ENCODE measurements at places on chromosomes 11 and 22.
A peak's percentile ranks its signal among the peaks of the same experiment; 100 is the strongest.

DNA sequence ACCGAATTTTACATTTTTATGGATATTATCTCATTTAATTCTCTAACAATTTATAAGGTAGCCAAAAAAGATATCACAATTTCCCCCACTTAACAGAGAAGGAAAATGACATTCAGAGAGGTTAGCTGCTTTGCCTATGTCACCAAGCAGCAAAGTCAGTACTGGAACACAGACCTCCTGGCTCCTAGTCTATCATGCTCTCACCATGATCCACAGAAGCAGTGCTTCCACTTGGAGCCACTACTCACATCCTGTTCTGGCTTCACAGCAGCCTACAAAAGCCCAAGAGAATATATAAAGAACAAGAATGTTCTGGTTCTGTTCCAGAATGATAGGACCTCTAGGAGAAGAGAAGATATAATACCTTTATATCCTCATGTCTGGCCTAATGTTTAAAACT lies 59.5 kb upstream of the SCUBE2 start:
- DNase-seq, result no peak

DNA sequence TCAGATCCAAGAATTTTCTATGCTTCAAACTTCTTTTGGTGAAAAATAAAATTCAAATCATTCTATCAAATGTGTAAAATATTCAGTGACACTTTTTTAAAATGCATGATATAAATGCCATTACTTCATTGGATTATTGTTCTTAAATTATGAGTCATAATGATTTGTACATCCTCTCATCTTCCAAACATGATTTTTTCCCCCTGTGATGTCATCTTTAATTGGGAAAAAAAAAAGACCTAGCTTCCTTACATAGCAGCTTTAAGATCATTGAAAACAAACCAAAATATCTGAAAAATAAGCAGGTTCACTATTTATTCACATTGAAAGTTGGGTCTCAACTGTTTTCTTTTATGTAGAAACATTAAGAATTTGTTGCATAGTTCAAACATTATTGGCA lies 1549.4 kb downstream of the LRRC4C start:
- no peak for DNase-seq

DNA sequence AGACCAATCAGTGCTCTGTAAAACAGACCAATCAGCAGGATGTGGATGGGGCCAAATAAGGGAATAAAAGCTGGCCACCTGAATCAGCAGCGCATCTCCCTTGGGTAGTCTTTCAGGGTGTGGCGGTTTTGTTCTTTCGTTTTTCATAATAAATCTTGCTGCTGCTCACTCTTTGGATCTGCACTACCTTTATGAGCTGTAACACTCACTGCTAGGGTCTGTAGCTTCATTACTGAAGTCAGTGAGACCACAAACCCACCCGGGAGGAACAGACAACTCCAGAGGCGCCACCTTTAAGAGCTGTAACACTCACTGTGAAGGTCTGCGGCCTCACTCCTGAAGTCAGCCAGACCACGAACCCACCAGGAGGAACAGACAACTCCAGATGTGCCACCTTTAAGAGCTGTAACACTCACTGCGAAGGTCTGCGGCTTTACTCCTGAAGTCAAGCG lies 175.5 kb upstream of the PDGFD start:
- no peak for DNase-seq

- no peak for DNase-seq
Observed at GRCh38 chr11:78304201-78304600, 113.4 kb downstream of the GAB2 start.

GRCh38 chr22:44409211-44409973 lies 88.6 kb downstream of the RTL6 start:
- no peak for DNase-seq

GRCh38 chr22:20436768-20437612 lies 635 bp downstream of the SCARF2 start:
- DNase-seq, result peak; percentile 69

DNA sequence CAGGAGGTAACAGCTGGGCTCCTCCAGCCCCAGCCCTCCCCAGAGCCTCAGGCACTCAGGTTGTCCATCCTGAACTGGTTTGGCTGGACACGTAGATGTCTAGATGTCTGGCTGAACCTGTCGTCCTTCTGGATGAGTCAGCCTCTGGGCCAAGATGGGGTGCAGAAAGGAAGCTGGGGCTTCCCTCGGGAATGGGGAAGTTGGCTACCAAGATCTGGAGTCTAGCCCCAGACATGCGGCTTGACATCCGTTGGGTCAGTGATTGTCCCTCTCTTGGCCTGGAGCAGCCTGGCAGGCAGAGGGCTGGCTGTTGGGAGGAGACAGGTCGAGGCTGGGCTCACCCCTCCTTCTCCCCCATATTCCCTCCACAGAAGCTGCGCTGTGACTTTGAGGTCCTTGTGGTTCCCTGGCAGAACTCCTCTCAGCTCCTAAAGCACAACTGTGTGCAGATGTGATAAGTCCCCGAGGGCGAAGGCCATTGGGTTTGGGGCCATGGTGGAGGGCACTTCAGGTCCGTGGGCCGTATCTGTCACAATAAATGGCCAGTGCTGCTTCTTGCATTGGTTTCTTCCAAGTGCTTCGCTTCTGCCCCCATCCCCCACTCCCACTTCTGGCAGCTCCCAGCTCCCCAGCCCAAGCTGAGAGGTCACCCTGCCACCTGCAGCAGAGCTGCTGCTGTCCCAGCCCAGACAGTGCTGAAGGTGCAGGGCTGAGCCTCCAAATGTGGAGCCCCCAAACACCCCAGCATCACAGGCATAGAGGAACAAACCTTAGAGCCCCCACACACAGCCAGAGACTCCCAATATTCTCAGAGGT lies 1.3 kb downstream of the CST6 start:
- no peak for DNase-seq

- no peak for DNase-seq
Observed at GRCh38 chr11:2779499-2779980, 79.7 kb upstream of the KCNQ1OT1 start.

GRCh38 chr11:60925868-60926267 lies 1.6 kb downstream of the TMEM132A start:
- DNase-seq, result no peak

DNA sequence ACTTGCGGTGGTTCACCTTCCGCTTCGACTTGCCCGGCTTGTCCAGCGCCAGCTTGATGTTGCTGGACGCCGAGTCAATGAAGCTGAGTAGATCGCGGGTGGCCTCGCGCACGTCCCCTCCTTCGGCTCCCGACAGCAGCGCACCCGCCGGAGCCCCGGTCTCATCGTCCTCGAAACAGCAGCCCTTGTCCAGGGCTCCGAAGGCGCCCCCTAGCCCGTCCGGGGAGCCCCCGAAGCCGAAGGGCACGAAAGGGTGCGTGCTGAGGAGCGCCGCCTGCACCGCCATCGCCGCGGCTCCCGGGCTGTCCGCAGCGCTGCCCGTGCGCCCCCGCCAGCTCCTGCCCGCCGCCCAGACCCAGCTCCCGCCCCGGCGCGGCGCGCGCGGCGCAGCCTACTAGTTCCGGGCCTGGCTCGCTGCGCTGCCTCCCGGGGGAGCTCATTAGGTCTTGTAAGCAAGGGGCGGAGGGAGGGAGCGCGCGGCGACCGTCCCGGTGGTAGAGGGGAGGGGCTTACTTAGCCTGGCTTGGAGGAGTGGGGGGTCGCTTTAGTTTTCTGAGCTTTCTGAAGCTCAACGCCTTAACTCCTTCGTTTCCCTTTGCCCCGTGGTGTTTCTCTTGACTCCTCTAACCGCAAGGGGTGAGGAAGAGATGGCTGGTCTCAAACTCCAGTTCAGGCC lies at the start of gene FAM181B:
Gene FAM181B (minus strand): TSS at position 421 of the 676 bp plus-strand sequence. CDS start 135 bp downstream, at position 286.
- DNase-seq, result peak; percentile 69

- DNase-seq, result peak; percentile 85
Observed at GRCh38 chr11:2377511-2378443, 667 bp downstream of the CD81 start.

DNA sequence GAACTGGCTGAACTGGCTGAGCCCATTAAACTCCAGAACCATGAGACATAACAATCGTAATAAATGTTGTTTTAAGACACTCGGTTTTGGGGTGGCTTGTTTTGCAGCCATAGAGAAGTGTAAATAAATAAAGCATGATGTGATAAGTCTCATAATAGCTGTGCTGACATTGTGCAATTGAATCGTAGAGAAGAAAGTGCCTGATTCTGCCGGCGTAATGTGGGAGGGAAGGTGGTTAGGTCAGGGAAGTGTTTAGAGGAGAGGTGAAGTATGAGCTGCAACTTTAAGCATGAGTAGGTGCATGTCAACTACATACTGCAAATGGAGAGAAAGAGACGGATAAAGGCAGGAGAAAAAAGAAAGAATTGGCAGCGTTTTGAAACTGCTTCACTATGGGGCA lies 217.1 kb downstream of the BLID start:
- DNase-seq, result no peak

GRCh38 chr11:75333022-75333806 lies 18.2 kb downstream of the ARRB1 start:
- no peak for DNase-seq

DNA sequence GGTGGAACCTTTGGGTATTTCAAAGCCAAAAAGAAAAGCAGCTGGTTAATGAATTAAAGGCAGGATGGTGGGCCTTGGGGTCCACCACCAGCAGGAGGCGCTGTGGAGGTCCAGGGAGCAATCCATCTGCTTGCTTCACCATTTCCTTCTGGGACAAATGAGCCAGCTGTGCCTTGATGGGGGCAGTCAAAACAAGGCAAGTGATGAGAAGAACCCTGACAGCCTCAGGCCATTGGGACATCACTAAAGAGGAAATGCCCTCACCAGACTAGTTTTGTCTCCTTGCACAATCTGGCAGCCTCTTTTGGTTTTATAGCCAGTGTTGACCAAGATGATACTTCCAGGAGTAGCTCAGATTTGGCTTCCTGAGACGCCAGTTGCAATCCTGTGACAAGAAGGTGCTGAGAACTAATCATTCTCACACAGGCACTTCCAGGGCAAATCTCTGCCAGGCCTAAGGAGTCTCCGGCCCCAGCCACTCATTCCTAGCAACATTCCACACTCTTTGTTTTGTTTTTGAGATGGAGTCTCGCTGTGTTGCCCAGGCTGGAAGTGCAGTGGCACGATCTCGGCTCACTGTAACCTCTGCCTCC lies 38.2 kb upstream of the WEE1 start:
- DNase-seq, result peak; percentile 44

GRCh38 chr11:36743039-36743438 lies 145.0 kb upstream of the RAG2 start:
- no peak for DNase-seq

- DNase-seq, result no peak
Observed at GRCh38 chr11:26011474-26011873, 320.5 kb upstream of the ANO3 start.

DNA sequence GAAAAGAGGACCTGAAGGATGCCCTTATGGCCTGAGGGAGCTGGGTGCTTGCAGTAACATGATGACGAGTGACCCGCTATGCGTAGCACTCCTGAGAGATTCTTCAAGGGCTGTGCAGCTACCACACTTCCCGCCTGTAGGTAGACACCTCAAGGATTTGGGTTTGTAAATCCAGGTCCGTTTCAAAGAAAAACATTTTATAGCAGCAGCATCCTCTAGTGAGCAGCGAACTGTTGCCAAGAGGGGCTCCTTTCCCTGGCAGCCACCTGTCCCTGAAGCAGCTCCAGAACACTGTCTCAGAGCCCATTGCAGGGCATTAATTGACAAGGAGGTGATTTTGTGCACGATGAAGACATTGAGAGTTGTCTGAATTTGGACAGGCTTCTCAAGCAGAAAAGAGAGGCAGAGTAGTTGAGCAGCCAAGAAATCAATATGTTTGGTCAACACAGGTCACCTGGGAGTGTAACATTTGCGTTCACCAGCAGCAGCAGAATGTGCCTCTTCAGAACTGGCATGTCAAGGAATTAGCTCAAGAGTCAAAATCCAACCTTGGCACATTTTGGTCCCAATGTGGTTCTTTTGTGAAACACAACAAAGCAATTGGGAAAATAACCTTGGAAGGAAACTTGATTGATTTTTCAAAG lies 209.8 kb upstream of the MTNR1B start:
- DNase-seq, result no peak

DNA sequence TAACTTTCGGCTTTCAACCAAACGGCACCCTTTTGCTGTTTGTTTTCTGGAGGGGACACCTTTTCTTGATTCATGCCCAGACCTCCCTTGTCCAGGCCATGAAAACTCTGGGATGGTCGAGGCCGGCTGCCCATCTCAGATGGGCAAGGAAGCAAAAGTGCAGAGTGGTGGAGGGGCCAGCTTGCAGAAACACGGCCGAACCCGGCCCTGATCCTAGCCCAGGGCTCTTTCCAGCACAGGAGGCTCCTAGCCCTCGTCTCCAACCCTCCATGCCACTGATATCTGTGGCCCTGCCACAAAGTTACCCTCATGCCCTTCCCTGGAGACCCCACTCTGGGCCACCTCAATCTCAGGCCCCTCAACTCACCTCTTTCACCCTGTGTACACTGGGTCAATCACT lies 18.9 kb upstream of the SLC22A12 start:
- no peak for DNase-seq

DNA sequence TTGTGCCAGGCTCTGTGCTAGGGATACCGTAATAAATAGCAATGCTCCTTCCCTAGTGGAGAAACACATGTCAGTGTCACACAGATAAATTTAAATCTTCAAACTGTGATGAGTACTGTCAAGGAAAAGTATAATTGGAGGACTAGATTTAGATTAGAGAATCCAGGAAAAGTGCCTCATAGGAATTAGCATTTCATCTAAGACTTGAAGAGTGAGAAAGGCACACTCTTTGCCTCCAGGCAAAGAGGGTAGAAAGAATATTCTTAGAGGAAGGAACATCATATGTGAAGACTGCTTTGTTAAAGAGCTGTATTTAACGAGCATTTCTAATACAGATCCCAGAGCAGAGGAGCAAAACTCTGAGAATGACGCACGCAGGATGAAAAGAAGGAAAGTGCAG lies 30.9 kb downstream of the ART5 start:
- DNase-seq, result no peak

- peak; percentile 73 for DNase-seq
Observed at GRCh38 chr11:124481365-124482323, 36.1 kb upstream of the OR8B8 start.

DNA sequence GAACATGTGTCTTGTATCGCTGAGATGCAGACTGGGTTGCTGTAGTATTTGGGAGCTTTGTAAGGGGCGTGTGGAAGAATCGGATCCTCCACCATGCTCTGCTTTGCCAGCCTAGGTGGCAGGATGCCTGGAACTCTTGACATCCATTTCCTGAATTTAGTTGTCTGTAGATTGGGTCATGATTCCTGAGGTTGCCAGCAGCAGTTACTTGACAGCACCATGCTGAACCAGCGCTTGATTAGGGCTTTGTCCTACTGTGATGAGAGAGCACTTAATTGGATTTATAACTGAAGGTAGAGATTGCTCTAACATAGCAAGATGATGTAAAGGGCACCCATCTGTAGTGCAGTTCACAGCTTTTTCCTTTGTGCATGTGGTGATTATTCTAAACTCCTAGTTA lies 75.6 kb upstream of the HORMAD2 start:
- no peak for DNase-seq

- DNase-seq, result no peak
Observed at GRCh38 chr22:17489101-17489500, 74.2 kb upstream of the SLC25A18 start.

GRCh38 chr11:85710917-85711316 lies 24.9 kb upstream of the CCDC89 start:
- DNase-seq, result no peak

GRCh38 chr11:65327021-65327420 lies 6.6 kb upstream of the DPF2 start:
- DNase-seq, result no peak
